ENCODE measurements at places on chromosomes 1 and 21.

- DNase-seq, result no peak
These were observed 119.1 kb downstream of the PTPRU start for GRCh38 chr1:29355375-29355774.

- no peak for DNase-seq
These were observed 60.8 kb downstream of the SLC37A1 start for GRCh38 chr21:42574234-42575027.

DNA sequence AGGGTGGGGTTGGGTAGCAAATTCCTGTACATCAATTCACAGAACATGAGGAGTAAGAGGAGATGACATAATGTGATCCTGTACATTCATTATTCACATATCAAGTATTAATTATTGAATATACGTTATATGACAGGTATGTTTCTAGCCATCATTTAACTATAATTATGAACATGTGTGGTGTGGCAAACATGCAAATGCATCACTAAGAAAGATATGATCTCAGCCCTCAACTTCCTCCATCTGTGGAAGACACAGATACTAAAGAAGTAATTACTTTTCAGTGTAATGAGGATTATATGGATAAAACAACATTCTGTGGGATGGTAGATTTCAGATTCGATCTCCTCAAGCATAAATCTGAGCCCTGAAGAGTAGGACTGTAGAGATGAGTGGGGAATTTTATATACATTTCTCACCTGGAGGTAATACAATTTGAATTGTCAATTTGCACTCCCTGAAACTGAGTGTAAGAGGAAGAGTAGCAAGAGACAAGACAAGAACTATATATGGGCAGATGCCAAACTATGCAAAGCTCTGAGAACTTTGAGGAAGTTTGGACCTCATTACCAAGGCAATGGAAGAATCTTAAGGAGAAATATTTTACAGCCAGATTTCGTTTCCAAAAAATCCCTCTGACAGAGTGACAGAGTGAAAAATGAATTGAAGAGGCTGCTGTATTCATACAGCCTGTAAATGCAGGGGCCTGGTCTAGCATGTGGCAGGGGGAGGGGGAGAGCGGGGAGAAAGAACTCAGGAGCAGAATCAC is 275.5 kb downstream of the TPR start:
- DNase-seq, result no peak

DNA sequence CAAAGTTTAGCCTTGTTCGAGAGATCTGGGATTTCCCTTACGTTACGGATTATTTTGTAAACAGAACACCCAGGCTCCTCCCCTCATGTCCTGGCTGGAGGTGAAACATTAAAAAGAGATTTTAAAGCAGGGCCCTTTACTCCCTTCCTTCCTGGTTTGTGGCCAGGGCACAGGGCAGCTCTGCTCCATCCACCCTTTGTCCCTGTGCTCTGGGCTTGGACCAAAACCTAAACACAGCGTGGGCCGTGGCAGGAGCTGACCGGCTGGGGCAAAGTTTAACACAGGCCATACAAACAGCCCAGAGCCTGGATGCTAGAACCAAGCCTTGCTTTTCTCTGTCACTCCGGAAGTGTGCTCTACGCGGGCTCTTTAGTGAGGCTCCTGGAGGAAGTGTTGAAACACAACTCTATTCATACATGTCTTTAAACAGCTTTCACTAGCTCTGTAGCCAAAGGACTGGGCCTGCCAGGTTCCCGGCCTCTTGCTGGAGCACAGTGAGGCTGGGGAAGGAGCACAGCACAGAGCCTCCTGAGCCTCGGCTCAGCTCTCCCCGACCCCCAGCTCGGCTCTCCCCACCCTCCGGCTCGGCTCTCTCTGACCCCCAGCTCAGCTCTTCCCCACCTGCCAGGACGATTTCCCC is 84.7 kb downstream of the PDE9A start:
- peak; percentile 55 for DNase-seq

DNA sequence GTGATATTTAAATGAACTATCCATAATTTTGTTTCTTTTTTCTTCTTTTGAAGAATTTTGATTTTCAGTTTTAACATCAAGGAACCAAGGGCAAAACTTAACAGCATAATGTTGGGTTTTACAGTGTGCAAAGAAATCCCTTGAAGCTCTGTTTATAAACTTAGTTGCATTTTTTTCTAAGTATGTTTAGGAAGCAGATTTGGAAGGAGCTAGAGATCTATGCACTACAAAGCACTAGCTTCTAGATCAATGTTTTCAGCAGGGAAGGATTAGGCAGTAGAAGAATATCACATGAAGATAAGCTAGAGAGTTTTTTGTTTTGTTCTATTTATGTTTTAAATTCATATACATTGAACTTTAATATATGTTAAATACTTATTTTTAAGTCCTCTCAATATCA is 250.6 kb upstream of the C1orf105 start:
- no peak for DNase-seq

- no peak for DNase-seq
These were observed 98.5 kb downstream of the OSBPL9 start for GRCh38 chr1:51715369-51715768.

- DNase-seq, result peak; percentile 72
These were observed 57.9 kb upstream of the TENT5B start for GRCh38 chr1:27070390-27071048.

GRCh38 chr1:229554886-229555621 is 3.5 kb downstream of the ABCB10 start:
- DNase-seq, result no peak

- DNase-seq, result no peak
These were observed 37.2 kb downstream of the ROR1 start for GRCh38 chr1:63810936-63811469.

DNA sequence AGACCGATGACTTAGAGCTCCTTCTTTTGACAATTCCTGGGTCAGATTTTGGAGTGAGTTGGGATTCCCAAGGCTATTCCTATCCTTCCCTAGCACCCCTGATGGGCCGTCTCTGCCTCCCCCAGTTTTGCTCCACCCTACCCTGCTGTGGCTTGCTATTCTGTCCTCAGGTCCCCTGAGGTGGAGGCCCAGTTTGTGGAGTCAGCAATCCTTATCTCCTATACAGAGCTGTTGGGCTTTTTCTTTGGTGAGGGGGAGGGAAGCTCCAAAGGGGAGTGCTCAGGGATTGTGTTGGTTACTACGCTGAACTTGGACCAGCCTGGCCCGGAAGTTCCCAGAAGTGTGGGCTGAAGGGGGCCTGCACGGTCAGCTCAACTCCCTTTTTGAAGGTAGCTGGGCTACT is 7.6 kb downstream of the SESN2 start:
- DNase-seq, result peak; percentile 62

- no peak for DNase-seq
These were observed 2.2 kb downstream of the ELOA start for GRCh38 chr1:23745515-23745914.

- DNase-seq, result no peak
These were observed 26.0 kb downstream of the RCOR3 start for GRCh38 chr1:211285196-211285595.

DNA sequence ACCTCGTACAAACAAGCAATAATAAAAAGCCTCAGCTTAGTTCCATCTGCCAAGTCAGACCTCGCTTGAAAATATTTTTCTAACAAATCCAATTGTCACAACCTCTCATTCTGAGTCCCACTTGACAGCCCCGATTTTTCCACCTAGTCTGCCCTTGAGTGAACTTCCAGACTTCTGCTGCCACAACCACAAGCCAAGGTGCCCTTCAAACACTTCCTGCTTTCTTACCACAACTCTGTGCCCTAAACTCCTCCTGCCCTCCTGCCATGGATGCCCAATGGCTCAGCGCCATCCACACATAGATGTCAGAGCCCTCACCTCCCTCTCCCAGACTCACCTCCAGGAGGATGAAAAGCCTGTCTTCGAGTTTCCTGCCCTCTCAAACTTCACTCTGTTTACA is 3.9 kb downstream of the TMPRSS2 start:
- DNase-seq, result no peak

DNA sequence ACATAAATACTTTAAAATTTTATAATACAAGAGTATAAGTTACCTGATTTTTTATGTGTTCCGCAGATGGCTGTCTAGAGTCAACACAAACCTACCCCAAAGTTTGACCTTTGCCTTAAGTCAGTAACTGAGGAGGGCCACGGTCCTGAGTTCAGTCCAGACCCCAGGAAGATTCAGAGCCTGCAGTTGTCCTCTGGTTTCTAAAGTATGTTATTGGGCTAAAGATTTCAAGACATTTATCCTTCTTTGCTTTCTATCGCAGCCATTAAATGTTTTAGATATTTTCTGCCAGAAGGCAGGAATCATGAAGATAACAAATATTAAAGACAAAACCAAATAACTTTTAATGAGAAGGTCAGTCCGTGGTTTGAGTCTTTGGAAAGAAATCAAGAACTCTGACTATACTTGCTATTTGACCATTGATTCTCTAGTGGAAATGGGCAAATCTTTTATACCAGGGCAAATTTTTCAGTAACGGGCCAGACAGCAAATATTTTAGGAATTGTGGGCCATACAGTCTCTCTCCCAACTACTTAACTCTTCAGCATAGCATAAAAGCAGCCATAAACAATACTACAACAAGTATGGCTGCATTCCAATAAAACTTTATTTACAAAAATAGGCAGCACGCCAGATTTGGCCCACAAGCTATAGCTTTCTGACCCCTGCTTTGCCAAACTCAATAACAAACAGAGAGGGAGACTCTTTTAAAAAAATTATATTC is 38.0 kb upstream of the HAO2 start:
- DNase-seq, result no peak

- no peak for DNase-seq
These were observed 19.8 kb downstream of the MIER1 start for GRCh38 chr1:66944330-66945274.

- DNase-seq, result no peak
These were observed 35.4 kb upstream of the BCL10 start for GRCh38 chr1:85311818-85312217.

DNA sequence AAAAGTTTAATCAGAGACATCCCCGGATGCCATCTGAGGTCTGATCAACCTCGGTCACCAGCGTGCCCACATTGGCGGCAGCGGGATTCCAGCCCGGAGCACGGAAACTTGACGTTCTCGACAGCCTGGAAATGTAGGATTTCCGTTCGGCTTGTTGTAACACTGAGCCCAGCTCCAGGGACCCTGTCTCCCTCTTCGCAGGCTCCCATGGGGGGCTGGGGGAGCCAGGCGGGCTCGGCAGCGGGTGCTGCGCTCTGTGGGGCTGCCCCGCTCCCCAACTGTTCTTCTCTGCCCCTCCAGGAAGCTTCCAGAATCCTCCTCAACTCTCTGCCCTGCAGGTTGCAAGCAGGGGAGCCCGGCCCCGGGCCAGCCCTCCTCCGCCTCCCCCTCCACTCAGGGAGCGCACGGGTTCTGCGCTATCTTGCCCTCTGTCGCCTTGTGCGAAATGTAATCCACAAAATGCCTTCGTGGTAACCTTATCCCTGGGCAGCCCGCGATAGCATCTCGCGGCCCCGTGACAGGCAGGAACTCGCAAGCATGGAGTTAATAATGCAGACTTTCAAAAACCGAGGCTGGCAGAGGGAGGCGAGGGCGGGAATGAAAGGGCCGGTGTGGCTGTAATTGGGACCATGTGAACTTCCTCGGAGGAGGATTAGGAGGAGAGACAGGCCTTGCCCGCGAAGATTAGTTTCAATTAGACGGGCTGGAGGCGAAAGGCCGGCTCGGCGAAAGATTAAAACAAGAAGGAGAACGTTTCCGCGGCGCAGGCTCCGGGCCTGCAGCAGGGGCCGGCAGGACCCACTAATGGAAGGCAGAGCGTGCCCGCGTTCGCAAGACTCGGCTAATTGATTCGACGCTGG is 53.9 kb upstream of the TTC34 start:
- no peak for DNase-seq

GRCh38 chr1:11518016-11518701 is 39.2 kb downstream of the DISP3 start:
- no peak for DNase-seq

DNA sequence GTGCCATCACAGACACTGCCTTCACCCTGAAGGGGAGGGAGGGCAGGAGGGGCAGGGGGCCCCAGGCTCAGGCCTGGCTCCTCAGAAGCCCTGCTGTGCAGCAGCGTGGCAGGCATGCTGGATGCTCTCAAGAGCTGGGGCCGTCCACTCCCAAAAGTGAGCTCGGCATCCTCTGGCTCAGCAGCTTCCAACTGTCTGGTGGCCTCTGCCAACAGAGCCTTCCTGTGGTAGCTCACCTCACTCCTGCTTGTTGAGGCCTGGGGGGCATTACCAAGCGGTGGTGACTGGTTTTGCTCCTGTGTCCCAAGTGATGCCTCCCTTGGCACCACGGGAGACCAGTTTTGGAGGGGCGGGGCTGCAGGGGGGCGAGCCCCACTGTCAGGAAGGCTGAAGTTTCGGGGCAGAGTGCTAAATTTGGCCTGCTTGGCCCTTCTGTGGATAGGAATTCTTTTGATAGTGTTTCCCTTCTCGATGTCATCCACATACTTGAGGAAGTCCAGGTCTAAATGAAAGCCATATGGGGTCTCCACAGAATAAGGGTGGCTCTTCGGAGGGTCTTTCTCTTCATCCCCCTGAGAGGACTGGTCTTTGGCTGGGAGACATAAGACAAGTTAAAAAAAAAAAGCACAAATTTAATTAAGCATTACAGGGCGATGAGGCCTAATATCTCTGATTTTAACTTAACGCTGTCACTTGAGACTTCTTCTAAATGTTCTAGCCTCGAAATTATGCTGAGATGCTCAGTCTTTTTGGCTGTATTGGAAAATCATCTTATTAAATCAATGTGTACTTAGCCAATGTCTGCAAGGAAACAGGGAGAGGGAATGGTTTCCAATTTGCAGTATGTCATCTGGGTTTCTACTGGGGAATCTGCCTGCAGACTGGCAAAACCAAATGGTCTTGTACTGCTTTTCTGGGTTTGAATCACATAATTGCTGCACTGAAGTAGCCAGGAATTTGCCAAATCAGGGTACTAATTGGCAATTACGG is 44.4 kb downstream of the KANK4 start:
- DNase-seq, result no peak

- peak; percentile 33 for DNase-seq
These were observed 85.7 kb downstream of the DYRK1A start for GRCh38 chr21:37452227-37452626.

- peak; percentile 65 for DNase-seq
These were observed 1.3 kb downstream of the POU2F1 start for GRCh38 chr1:167221738-167222610.

DNA sequence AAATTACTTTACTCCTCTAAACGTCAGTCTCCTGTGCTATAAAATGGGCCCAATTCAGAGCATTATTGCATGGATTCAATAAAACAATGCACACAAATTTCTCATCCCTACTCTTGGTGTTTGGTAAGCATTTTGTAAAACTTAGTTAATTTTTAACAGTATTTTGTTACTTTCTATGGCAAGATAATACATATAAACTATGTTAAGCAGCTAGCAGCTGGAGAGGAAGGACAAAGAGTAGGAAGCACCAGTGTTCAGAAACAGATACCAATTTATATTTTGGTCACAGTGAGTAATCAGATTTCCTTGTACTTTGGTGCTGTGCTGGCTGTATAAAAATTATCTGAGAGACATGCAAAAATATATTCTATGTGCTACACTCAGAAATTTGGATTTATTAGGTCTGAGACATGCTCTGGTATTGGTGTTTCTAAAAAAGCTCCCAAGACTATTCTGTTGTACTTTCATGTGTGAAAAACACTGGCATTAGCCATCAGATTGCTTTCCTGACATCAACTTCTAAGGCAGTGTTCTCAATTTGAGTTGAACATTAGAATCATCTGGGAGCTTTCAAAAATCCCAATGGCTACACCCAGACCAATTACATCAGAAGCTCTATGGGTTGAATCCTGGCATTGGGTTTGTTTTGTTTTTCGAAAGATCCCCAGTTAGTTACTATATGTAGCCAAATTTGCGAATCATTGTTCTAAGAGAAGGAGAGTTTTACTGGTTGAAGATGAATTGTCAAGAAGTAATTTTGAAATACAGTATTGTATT is 100.3 kb upstream of the C1orf87 start:
- no peak for DNase-seq

All from large intestine (tissue), 12 donors.